Germinal center (tissue), 1 donor: ENCODE measurements at places on chromosomes 5 and 9.

GRCh38 chr5:32342656-32343055, 29.9 kb upstream of the MTMR12 start:
- DNase-seq = no peak

DNA sequence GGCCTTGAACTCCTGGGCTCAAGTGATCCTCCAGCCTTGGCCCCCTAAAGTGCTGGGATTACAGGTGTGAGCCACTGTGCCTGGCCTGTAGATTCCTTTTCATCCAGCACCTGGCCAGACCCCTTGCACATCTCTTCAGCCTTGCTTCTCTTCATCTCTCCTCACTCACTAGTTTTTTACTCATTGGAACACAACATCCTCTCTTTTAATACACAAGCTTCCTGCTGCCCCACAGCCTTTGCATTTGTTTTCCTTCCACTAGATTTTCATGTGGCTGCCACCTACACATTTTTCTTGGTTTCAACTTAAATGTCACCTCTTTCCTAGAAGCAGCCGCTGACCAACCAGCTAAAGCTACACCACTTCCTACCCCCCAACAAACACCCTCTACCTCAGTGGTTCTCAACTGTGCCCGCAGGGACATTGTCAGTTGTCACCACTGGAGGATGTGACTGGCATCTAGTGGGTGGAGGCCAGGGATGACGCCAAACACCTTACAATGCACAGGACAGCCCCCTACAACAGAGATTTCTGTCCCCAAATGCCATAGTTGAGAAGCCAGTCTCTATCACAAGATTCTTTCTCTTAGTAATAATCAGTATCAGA, 33.7 kb downstream of the HAVCR1 start:
- peak; percentile 10 for DNase-seq

DNA sequence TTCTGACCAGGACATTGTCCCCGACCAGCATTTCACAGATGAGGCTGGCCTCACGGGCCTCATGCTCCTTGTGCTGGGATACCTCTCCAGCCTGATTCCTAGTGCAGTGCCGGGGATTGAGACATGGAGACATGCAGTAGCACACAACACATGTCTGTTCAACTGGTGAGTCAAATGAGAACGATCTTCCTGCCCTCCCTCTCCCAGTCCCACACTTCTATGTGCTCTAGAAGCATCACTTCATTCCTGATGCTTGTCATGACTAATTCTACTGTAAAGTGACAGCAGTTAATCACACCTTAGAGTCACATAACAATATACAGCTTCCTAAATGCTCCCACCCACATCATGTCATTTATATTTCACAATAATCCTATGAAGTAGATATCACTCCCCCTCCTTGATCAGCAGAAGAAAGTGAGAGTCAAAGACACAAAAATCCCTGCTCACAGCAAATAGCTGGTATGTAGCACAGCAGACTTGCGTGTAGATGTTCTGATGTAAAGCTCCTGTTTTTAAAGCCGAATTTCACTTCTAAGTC, 101.8 kb downstream of the CCDC192 start:
- DNase-seq = no peak

- DNase-seq = no peak
These were observed 19.5 kb downstream of the FAM163B start for GRCh38 chr9:133589454-133590227.

DNA sequence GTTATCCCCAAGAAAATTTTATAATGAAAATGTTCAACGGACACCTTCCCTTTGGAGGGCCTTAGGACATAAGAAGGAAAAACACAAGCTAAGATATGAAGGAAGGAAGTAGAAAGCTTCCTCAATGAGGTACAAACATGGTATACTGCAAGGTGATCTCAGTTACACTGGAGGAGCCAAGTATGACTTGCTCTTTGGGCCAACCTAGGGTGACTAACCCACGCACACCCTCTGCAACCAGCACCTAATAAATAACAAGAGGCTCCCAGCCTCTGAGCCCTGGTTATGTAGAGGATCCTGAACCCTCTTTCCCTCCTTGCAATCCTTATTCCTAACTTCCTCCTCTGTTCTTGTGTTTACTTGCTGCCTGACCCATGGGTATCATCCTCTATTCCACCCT, 38.3 kb upstream of the KCNV2 start:
- no peak for DNase-seq

- no peak for DNase-seq
These were observed 614.5 kb downstream of the EFNA5 start for GRCh38 chr5:107056278-107056677.

GRCh38 chr9:96382175-96382574, 1.3 kb downstream of the SLC35D2 start:
- DNase-seq = no peak

DNA sequence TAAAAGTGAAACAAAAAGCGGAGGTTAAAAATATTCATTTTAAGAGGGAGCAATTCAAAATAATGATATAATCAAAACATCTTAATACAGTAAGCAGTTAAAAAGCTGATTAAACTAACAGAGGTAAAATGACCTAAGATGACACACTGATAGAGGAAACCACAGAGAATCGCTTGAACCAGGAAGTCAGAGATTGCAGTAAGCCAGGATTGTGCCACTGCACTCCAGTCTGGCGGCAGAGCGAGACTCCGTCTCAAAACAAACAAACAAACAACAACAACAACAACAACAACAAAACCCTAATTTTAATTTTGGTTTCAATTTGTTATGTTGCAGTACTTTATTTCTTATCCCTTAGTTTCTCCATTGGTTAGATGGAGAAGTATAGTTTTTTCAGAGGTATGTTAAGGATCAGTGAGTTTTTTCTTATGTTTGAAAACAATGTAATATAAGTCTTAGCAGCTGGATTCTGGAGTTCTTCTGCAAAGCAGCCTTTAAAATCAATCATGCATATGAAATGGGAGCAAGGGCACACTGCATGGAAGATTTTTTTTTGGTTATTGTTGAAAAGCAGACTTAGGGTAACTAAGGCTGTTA, 58.5 kb downstream of the MLANA start:
- DNase-seq = no peak

DNA sequence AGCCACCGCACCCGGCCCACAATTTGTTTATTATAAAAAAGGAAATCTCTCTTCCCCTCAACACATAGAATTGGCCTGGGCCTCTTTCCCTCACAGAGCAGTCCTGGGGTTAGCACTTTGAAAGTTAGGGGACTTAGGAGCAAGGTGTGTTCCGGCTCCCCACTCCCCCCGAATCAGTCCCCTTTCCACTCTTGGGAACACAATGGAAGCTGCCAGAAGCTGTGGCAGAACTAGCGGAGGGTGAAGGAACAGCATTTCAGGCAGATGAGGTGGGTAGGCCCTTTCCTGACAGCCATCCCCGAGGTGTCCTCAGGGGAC, 16.4 kb upstream of the C5orf47 start:
- DNase-seq = no peak

- no peak for DNase-seq
These were observed 330.1 kb downstream of the ADAMTS6 start for GRCh38 chr5:65151614-65152013.

DNA sequence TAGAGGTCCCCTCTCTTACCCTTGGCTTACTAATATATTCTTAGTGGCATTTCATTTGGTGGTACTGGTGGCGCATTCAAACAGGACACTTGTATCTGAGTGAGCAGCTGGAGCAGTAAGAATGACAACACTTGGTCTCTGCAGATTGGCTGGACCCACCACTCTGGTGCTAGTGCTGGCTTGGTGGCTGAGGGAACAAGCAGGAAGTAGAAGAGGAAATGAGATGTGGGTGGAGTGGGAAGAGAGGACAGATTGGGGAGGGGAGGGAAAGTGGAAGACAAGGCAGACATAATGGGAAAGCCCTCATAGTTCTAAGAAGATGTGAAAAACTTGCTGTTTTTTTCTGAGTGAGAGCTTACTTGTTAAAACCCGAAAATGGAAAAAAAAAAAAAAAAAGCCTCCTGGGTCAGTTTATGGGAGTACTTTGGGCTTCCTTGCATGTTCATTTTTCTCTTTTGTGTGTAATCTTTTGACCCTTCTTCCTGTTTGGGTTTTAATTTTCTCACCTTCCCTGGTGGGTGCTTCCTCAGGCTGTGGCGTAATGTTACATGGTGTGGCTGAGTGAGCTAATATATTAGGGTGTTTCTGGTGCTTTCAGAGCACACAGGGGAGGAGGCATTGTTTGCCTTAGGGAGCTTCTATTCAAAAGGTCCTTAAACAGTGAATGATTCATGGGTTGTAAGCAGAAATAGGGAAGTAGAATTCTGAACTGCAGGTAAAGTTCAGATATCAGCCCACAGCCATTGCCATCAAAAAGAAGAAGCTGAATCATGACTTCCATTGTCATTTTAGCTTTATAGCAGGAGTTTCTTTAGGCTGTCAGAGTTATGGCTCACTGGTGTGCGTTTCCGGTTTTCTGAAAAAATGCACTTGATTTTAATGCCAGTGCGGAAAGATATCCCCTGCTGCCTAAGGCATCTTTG, 52.3 kb downstream of the TLE4 start:
- DNase-seq = peak; percentile 57

GRCh38 chr9:84998639-84999038, 329.1 kb downstream of the NTRK2 start:
- DNase-seq = no peak

DNA sequence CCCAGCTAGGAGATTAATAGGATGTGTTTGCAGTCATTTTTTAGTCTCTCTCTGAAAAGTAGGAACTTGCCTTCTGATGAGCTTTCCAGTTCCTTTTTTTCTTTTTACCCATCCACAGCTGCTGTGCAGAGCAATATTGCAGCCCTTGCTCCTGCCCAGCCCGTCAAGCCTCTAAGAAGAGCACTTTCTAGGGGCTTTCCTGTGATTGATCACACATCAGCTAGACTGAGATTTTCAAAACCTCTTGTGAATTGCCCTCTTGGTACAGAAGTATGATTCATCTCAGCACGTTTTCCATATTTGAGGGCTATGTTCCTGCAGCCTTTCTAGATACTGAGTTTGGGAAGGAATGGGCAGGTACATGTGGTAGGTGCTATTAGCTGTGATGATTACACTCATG, 93.9 kb downstream of the GALNT10 start:
- no peak for DNase-seq
